ENCODE measurements at places on chromosomes 11 and 22.

DNA sequence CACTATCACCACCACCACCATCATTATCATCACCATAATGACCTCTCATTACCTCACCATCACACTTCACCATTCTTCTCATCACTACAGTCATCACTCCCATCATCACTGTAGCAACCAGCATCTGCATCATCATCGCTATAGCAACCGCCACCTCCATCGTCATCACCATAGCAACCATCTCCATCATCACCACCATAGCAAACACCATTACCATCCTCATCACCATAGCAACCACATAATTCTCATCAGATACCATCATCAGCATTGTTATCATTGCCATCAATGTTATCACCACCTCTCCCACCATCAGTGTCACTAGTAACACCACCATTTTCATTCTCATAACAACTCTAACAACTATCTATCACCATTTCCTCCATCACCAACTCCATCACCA, 23.1 kb upstream of the CD82 start:
- DNase-seq: no peak

DNA sequence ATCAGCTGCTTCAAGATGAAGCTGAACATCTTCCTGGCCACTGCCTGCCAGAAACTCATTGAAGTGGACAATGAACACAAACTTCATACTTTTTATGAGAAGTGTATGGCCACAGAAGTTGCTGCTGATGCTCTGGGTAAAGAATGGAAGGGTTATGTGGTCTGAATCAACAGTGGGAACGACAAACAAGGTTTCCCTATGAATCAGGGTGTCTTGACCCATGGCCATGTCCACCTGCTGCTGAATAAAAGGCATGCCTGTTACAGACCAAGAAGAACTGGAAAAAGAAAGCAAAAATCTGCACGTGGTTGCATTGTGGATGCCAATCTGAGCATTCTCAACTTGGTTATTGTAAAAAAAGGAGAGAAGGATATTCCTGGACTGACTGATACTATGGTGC, 22.2 kb upstream of the BIRC3 start:
- no peak for DNase-seq

DNA sequence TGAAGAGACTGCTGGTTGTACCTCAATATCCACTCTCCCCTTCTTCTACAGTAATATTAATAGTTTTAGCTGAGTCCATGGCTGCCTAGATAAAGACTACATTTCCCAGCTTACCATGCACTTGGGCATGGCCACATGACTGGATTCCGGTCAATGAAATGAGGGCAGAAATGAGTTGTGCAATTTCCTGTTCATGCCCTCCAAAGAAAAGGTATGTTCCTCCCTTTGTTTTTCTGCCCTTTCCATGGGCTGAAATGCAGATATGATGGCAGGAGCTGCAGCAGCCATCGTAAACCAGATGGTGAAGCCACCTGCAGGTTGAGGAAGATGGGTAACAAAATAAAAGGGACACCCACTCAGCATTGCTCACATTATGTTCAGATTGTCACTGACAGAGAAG, 15.3 kb upstream of the ELFN2 start:
- no peak for DNase-seq

GRCh38 chr11:125903711-125904659, at the start of gene DDX25:
DDX25 (plus strand) TSS chr11:125904508; CDS start chr11:125904518, 10 bp downstream.
- peak; percentile 79 for DNase-seq

DNA sequence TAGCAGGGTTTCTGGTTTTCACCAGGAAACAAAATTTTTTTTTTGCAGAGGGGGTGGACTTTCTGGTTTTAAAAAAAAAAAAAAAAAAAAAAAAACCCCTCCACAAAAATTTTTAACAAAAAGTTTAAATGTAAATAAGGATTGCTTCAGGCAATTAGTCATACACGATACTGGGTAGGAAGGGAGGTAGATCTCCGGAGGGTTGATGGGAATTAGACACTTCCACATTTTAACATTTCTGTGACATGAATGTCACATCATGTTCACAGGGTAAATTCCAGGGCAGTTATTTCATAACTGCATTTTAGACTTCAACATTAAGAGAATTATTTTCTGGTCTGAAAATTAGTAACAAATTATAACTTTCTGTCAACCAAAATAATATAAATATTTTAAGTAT, 15.9 kb downstream of the NUP98 start:
- no peak for DNase-seq

- no peak for DNase-seq
These were observed 16.9 kb downstream of the ARHGAP42 start for GRCh38 chr11:100703801-100704575.

GRCh38 chr11:15976433-15977045, 379.8 kb downstream of the SOX6 start:
- no peak for DNase-seq

DNA sequence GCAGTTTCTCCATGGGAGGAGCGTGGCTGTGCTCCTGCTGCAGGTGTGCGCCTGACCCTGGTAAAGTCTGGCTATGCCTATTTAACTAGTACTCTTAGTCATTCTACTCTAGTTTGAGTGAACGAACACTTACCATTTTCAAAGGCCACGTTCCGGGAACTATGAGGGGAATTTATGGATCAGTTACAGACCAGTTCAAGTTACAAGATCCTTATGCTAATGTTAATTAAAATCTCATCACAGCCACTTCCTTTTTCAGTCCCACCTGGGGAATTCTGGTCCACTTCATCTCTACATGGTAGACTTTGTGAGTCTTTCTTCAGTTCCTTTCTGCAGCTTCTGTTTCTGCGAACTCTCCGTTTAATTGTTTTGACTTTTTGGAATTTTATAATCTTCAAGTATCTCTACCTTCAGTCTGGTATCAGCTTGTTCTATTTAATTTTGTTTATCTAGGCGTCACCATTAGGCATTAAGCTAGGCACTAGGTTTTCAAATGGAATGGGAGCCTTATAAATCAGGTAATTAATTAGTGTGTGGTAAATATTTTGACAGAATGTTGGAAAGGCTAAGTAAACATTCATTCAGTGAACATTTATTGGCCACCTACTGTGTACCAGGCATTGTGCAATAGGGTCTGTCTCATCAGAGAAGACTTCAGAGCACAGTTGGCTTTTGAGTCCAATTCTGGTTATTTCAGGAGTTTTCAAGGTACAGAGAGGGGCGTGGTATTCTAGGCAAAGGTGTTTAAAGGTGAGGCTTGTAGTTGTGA, 78.9 kb downstream of the GRK3 start:
- DNase-seq: no peak
